ENCODE measurements at places on chromosomes 4 and X. TPM values are rescaled to one million over a fixed set of nuclear protein-coding genes. Genes with fewer than 3 reads are reported as not detected.

PRDM5 gene
- total RNA-seq = 0.85 TPM

KIAA1210 gene
- not detected for total RNA-seq

ARHGAP4 gene
- 47.0 TPM for total RNA-seq

FAM9C gene
- not detected for total RNA-seq

DNA sequence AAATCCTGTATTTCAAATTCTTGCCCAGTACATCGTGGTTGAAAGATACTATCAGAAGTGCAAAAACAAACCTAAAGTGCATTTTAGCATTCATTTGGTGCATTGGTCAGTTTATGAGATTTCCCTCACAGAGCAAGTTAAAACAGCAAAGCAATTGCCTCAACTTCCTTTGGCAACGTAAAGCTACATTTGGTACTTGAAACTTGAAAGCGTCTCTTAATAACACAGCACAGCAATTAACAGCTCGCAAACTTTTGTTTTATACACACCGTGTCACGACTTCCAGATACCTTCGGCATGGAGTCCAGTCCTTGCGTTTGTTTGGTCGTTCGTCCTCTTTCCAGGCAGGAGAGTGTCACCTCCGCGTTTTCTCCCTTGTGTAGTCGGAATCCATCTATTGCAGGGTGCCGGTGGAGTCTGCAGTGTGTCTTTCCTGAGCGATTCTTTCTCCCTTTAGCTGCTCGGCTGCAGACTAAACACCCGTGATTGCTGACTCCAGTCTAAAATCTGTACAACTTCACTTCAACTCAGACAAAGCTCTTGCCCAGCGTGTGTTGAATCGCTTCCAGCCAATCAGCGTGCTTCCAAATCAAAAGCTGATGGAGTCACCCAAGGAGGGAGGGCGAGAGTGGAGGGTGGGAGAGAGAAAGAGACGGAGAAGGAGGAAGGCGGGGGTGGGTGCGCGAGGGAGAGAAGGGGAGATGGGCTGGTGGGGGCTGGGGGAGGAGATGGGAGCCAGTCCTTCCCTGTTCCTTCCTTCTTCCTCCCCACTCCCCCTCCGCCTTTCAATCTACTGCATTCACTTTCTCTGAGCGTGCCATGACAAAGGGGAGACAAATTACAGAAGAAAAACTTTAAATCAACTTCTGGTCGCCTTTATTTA, at the start of gene PCDH18:
Gene PCDH18 (minus strand): TSS at position 509 of the 883 bp plus-strand sequence. CDS start 406 bp downstream, at position 103.
- no peak within 1 kb of the TSS for H3K27ac ChIP-seq
- peak within 1 kb of the TSS; percentile 36 for H3K4me3 ChIP-seq
- no peaks in the 10 kb centered on the region for H3K4me1 ChIP-seq

- H3K27ac ChIP-seq = no peak overlapping the region
- H3K4me3 ChIP-seq = no peak overlapping the region
These were observed 264.6 kb downstream of the SPRY1 start for GRCh38 chr4:123661080-123661737.

- peak overlapping the region; percentile 75 for H3K27ac ChIP-seq
- DNase-seq = no peak
- H3K36me3 ChIP-seq = no peaks in the 10 kb centered on the region
- no peaks in the 10 kb centered on the region for H3K27me3 ChIP-seq
- peak overlapping the region; percentile 21 for H3K4me3 ChIP-seq
These were observed 146.2 kb downstream of the PCDH7 start for GRCh38 chr4:30866346-30866745.

DNA sequence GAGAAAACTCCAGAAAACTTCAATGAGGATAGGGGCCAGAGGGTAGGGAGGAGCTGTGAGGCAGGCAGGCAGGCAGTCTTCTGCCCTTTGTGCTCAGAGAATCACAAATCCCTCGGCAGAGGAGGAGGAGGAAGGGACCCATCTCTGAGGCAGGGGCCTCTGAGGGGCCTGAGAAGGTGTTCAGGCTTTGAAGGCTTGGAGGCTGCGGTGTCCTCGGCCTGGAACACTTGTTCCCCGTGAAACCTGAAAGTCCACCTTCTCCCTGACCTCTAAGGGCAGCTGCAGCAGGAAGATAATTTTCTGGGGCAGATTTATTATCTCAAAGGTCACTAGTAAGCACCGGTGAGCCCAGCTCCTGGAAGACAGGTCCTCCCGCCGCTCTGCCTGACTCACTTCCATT, 200.3 kb upstream of the BCOR start:
- H3K36me3 ChIP-seq = no peaks in the 10 kb centered on the region
- DNase-seq = no peak
- no peaks in the 10 kb centered on the region for H3K27me3 ChIP-seq

- no peaks in the 10 kb centered on the region for H3K36me3 ChIP-seq
- H3K4me1 ChIP-seq = no peaks in the 10 kb centered on the region
- H3K4me3 ChIP-seq = no peak overlapping the region
- H3K27ac ChIP-seq = no peak overlapping the region
- no peak for DNase-seq
These were observed 40.2 kb upstream of the CD99 start for GRCh38 chrX:2650865-2651264.

GRCh38 chr4:138851391-138852335, 163.9 kb upstream of the NOCT start:
- H3K4me3 ChIP-seq = no peak overlapping the region
- H3K27me3 ChIP-seq = no peaks in the 10 kb centered on the region
- no peak for DNase-seq
- no peaks in the 10 kb centered on the region for H3K36me3 ChIP-seq
- no peaks in the 10 kb centered on the region for H3K4me1 ChIP-seq
- no peak overlapping the region for H3K27ac ChIP-seq

DNA sequence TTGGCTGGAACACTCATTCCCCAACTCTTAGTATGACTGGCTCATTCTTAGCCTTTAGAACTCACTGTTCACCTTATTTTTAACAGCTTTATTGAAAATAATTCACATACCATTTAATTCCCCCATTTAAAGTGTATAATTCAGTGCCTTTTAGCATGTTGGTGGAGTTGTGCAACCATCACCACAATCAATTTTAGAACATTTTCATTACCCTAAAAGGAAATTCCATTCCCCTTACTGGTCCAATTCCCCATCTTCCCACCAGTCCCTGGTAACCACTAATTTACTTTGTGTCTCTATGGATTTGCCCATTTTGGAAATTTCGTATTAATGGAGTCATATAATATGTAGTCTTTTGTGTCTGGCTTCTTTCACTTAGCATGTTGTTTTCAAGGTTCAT, 19.7 kb downstream of the NHSL2 start:
- no peaks in the 10 kb centered on the region for H3K36me3 ChIP-seq
- no peak overlapping the region for H3K4me3 ChIP-seq
- peaks cover 66% of the 10 kb centered on the region for H3K27me3 ChIP-seq
- H3K4me1 ChIP-seq = no peaks in the 10 kb centered on the region
- DNase-seq = no peak

DNA sequence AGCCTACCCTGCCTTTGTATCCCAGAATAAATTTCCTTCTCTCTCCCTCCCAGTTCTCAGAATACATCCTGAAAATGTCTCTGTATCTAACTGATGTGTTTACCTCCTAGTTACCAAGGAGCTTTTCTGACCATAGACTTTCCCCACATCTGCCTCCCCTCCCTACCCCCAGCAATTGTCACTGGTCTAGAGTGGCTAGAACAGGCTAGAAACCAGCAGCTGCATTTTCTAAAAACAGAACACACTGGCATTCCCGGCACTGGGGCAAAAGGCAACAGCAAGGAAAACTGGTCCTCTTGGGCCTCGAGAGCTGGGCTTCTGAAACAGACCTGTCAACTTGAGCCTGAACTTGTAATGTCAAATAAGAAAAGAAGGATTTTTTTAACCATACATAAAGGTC, 16.4 kb downstream of the TASL start:
- no peak overlapping the region for H3K27ac ChIP-seq
- H3K27me3 ChIP-seq = no peaks in the 10 kb centered on the region
- no peak for DNase-seq

DNA sequence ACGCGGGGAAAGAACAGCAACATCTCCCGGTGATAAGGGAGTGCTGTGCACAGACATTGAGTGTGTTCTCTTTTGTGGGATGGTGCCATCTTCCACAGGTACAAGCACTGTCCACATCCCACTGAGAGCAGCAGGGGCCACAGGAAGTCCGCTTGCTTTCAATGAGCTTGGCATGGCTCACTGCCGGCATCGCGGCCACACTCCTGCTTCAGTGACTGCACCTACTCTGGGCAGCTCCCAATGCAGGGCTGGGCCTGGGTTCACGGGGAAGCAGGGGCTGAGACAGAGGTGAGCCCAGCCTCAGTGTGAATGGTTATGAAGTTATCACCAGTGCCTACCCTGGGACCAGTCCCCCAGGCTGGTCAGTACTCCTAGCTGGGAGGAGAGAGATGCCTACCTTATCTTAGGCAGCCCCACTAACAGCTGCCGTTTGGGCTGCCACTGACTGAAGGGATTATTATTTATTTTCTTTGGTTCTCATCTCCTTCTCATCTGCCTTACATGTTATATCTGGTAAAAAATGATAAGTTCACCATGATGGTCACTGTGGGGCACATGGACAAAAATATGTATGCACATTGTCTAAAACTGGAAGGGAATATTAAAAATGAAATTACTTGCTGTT, 99.2 kb downstream of the MGST2 start:
- H3K27ac ChIP-seq = no peak overlapping the region
- H3K4me1 ChIP-seq = no peaks in the 10 kb centered on the region

DNA sequence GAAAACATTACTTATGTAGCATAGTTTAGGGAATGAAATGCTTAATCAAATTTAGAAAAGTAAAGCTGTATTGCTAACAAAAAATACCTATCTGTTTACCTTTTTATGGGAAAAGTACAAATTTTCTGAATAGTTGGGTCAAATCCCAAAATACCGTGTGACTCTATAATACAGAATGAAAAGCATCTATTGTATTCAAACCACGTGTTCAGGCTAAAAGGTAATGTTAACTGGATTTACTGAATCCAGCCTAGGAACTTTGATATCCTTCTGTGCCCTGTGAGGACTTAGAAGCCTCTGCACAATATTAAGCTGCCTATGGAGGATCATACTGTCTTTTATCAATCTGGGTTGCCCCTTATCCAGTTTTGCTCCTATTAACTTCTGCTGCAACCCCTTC, 36.3 kb upstream of the AGA start:
- no peaks in the 10 kb centered on the region for H3K36me3 ChIP-seq
- H3K27ac ChIP-seq = no peak overlapping the region
- DNase-seq = no peak

DNA sequence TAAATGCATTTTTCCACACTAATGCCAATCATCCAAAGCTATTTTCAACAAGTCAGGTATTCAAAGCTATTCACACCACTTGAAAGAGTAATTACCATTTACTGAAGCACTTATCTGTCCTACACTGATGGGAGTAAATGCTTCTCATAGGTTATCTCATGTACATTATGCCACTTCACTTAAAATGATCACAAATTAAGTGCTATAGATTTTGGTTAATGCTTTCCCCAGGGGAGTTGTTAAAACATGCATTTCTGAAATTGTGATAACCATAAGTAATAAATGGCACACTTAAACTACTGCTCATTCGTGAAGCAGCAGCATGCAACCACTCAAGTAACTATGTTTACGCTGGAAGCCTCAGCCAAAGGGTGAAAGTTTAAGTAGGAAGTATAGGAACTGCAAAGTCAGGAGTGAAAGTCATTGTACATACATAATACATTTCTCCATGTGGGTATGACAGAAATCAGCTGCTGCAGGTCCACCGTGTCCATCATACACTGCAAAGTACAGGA, 6.6 kb downstream of the PPM1K start:
- no peaks in the 10 kb centered on the region for H3K27me3 ChIP-seq
- H3K4me1 ChIP-seq = peaks cover 13% of the 10 kb centered on the region
- no peak overlapping the region for H3K4me3 ChIP-seq
- no peak overlapping the region for H3K27ac ChIP-seq
- no peaks in the 10 kb centered on the region for H3K36me3 ChIP-seq

GRCh38 chr4:7003879-7004240, 39.3 kb upstream of the TADA2B start:
- peaks cover 12% of the 10 kb centered on the region for H3K4me1 ChIP-seq
- H3K27ac ChIP-seq = no peak overlapping the region
- H3K4me3 ChIP-seq = no peak overlapping the region
- H3K27me3 ChIP-seq = no peaks in the 10 kb centered on the region
- H3K36me3 ChIP-seq = 0 out of 2 replicates have a peak, but pooled peaks cover 4% of the 10 kb centered on the region

GRCh38 chr4:83751336-83751949, 215.5 kb downstream of the GPAT3 start:
- H3K4me1 ChIP-seq = peaks cover 8% of the 10 kb centered on the region
- H3K36me3 ChIP-seq = no peaks in the 10 kb centered on the region
- H3K4me3 ChIP-seq = no peak overlapping the region
- H3K27ac ChIP-seq = peak overlapping the region; percentile 43

DNA sequence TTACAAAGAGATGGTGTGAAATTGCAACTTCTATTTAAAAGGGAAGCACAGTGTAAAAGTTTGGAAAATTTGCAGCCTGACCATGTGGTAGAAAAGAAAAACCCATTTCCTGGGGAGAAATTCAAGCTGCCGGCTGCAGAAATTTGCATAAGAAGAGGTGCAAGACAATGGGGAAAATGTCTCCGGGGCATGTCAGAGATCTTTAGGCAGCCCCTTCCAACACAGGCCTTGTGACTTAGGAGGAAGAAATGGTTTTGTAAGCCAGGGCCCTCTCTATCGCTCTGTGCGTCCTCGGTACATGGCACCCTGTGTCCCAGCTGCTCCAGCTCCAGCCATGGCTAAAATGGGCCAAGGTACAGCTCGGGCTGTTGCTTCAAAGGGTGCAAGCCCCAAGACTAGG, 40.4 kb downstream of the CCDC158 start:
- peaks cover 11% of the 10 kb centered on the region for H3K4me1 ChIP-seq
- H3K27me3 ChIP-seq = no peaks in the 10 kb centered on the region
- DNase-seq = no peak
- H3K36me3 ChIP-seq = no peaks in the 10 kb centered on the region
- H3K27ac ChIP-seq = no peak overlapping the region
